ENCODE measurements at places on chromosomes 7 and 10.

DNA sequence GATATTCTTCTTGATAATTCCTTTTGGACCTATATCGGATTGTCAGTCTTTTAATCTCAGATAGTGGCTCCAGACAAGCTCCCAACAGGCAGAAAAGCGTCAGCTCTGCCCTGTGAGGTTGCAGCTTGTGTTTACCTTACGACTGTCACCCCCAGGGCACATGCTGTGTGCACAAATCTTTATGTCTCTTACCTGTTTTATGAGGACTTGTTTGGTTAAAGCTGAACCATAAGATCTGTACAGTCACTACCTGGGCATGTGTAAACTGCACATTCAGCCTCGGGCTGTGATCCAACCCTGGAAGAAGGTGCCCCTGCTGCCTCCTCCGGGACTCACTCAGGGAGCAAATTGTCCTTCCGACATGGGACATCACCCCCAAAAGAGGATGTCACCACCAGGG, 119.8 kb downstream of the GALNT17 start:
- no peak for DNase-seq

- peak; percentile 57 for DNase-seq
Measured at GRCh38 chr10:123009105-123009820, 457 bp downstream of the ACADSB start.

GRCh38 chr10:63382066-63382465, 83.7 kb downstream of the JMJD1C start:
- DNase-seq, result peak; percentile 20

- DNase-seq, result no peak
Measured at GRCh38 chr10:48896756-48897440, 42.7 kb downstream of the LRRC18 start.

GRCh38 chr10:13634207-13634606, 47.4 kb downstream of the PRPF18 start:
- no peak for DNase-seq

- no peak for DNase-seq
Measured at GRCh38 chr10:123135415-123136141, at the start of gene HMX3. Gene HMX3 (plus strand): TSS chr10:123135970. CDS start chr10:123136051, 81 bp downstream.

GRCh38 chr10:79404690-79405131, 40.7 kb downstream of the ZCCHC24 start:
- no peak for DNase-seq

DNA sequence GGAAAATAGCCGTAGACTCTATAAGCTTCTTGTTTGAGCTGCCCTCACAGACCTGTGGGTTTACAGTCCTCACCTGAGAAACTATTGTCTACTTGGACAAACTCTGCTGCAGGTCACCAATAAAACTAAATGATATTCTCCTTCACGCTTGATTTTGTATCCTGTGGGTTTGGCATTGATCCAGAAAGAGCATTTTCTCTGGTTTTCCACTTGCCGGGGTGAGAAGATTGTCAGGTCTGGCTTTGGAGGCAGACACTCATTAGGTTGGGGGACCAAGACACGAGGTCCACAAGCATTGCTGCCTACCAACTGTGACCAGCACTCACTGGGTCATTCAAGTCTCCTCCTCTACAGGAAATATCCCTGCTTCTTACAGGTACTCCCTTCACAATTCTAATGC, 68.5 kb downstream of the CDC14C start:
- no peak for DNase-seq

DNA sequence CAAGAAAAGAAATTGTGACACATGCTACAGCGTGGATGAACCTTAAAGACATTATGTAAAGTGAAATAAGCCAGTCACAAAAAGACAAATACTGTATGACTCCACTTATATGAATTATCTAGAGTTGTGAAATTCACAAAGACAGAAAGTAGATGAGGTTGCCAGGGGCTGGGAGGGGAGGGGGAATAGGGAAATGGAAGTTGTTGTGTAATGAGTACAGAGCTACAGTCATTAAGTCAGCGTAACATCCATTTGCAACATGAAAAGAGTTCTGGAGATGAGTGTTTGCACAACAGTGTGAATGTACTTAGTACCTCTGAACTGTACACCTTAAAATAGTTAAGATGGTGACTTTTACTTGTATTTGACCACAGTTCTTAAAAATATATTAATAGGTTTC, 112.1 kb upstream of the CDK1 start:
- no peak for DNase-seq

DNA sequence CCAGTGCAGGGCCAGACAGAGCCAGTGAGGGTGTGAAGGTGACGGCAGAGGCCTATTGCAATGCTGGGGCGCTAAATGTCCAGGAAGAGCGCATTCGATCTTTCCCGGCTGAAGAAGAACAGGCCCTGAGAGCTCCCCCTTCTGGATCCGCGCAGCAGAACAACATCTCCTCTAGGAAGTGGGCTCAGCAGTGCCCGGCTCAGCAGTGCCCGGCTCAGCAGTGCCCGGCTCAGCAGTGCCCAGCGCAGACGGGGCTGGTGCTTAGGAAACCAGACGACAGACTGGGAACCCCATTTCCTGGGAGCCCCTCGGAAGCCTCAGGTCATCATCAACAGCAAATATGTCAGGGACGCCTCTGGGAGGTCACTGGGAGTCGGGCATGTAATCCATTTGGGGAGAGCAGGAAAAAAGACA, 4.7 kb upstream of the NOS3 start:
- peak; percentile 78 for DNase-seq

DNA sequence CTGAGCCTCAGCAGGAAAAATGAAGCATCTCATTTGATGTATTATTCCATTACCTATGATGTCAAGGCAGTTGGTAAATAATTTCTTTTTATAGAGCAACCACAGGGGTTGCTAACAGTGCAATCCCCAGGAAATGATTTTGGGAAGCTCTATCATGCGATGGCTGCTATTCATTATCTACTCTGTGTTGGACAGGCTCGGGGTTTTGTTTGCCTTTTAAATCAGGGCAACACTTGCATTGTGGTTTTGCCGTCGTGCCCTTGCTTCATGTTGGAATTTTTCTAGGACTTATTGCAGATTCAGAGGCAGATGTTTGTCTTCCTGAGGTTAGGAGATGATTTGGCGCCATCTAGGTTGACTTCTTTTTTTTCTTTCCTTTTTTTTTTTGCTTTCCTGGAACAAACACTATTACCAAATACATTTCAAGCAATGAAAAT, 128.4 kb downstream of the BICC1 start:
- no peak for DNase-seq

- no peak for DNase-seq
Measured at GRCh38 chr7:155509725-155510551, 36.4 kb downstream of the CNPY1 start.

GRCh38 chr7:127833641-127834040, 181.6 kb downstream of the SND1 start:
- no peak for DNase-seq

DNA sequence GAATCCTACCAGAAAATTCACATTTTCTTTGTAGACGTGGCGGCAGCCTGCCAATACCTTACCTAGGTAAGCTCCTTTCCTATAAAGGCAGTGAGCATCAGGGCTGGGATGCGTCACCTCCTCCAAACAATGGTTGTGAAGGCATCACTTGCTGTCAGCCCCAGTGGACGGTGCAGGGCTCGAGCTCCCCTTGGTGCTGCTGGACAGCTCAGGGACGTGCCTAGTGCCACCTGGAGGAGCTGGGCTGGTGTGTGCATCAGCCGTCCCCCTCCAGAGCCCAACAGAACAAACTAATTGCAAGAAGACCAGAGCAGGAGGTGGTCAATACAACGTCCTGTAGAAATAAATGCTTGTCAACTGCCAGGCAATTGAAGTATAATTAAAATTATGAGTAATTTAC, 517.5 kb upstream of the FOXK1 start:
- DNase-seq, result no peak

GRCh38 chr7:45001138-45001694, 1.2 kb downstream of the CCM2 start:
- peak; percentile 87 for DNase-seq

DNA sequence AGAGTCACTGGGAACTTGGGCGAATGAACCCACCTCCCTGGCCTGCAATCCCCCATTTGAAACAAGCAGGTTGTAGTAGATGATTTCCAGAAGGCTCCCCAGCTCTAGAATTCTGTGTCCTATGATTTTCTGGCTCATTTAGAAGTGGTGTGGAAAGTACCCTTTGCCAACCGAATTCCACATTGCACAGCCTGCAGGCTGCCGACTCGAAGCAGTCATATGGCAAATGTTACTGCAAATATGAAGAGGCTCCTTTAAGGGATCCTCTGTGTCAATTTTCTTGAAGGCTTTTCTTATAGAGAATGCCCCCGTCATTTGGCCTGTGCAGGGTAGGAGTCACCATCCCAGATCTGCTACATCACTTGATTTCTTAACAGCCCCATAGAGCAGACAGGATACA, 5.6 kb downstream of the PODXL start:
- DNase-seq, result no peak

GRCh38 chr10:17265468-17265867, 37.4 kb downstream of the VIM start:
- DNase-seq, result no peak

DNA sequence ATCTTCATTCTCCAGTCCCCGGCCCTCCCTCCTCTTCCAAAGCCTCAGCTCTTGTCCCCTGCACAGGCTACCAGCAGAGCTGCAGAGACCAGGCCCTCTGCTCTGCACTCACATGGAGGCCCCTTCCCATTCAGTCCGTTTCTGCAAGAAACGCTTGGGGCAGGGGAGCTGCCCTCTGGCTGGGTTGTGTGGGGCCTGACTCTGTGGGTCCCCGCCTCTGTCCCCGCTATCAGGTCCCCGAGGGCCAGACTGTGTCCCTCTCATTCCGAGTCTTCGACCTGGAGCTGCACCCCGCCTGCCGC, 1.5 kb downstream of the PCOLCE start:
- peak; percentile 16 for DNase-seq
